NCI-H524 (cell line): ENCODE measurements at places on chromosomes 13 and 19.

DNA sequence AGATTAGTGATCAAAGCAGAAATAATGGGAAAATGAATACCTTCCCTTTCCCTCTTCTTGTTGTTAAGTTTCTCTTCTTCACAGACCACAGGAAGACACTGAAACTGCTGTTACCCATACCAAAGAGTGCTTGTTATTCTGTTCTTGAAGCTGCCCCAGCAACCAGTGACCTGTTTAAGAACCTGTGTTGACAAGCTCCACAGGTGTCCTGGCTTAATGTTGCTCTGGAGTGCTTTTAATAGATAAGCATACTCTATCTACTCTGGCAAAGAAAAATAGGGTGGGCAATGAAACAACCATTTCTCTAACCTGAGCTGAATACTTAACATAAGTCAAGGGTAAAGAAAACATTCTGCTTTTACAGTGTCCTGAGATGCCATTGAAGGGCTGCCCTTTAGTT lies 506.7 kb upstream of the GPC6 start:
- no peak for DNase-seq

DNA sequence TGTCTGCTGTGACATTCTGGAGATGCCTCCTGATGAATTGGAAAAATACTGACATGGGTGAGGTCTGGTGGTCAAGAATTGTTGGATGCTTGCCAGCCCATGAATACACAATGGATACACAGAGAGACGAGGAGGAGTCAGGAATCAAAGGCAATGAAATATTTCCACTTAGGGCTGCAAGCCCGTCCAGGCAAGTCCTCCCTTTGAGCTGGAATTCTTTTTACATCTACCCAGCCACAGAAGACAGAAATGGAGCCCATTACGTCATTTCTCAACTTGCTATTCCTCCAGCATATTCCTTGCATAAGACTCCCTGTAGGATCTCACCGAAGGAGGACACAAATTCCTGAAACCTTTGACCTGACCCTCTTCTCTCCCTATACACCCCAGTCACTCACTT lies 15.7 kb upstream of the IGFL4 start:
- no peak for DNase-seq

GRCh38 chr19:47272448-47273312 lies 2.0 kb upstream of the INAFM1 start:
- peak; percentile 47 for DNase-seq

DNA sequence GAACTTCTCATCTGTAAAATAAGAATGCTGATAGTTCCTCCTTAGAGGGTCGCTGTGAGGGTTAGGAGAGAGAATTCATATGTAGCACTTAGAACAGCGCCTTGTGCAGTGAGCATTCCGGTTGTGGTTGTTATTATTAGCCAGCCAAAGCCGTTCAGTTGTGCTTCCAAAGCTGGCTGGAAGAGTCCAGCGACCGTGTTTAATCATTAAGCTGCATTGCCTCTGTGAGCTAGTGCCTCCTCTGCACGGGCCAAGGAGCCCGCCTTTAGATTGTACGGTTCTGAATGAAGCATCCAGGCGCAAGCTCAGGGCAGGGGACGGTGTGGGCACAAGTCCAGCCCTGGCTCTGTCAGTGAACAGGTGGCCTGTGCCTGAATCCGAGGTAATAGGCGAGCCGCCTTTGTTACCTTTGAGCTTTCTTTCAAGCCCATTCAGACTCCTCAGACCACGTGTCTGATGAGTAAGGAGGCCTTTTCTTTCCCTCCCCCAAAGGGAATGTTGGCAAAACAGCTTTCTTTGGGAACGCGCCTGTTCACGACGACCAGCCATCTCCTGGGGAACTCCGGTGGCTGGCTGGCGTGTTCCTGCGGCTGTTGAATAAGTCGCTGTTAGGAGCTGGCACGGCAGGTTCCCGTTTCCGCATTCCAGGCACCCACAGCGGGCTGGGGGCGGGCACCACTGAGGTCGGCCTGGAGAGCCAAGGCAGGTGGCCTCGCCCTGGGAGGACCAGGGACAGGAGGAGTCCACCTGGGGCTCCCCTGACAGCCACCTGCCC lies 25.1 kb downstream of the SIPA1L3 start:
- peak; percentile 51 for DNase-seq

GRCh38 chr13:33034882-33035520 lies 18.8 kb downstream of the KL start:
- no peak for DNase-seq

- DNase-seq: no peak
Observed at GRCh38 chr19:16327911-16328823, 3.5 kb downstream of the KLF2 start.

DNA sequence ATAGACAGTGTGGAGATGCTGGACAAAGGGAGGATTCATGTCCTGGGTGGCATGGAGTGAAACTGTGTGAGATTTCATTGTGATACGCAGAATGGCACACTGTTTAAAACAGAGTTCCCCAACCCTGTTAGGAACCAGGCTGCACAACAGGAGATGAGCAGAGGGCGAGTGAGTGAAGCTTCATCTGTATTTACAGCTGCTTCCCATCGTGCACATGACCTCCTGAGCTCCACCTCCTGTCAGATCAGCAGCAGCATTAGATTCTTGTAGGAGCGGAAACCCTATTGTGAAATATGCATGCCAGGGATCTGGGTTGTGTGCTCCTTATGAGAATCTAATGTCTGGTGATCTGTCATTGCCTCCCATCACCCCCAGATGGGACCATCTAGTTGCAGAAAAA lies 72.5 kb downstream of the RAP2A start:
- DNase-seq: no peak

DNA sequence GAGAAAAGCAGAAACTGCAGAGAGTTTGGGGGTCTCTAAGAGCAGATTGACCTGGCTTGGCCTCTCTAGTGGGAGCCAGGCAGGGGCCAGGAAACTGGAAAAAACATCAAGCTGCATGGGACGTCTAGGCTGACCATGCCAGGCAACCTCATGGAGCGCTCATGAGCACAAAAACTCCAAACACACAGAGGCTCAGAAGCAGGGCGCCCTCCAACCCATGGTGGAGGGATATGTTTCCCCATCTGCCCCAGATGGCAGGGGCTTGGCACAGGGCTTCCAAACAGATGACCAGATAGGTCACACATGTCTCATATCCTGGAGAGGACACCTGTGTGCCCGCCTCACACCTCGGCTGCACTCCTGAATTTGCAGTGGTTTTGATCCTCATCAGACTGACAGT lies 879.0 kb downstream of the UQCRFS1 start:
- DNase-seq: no peak

DNA sequence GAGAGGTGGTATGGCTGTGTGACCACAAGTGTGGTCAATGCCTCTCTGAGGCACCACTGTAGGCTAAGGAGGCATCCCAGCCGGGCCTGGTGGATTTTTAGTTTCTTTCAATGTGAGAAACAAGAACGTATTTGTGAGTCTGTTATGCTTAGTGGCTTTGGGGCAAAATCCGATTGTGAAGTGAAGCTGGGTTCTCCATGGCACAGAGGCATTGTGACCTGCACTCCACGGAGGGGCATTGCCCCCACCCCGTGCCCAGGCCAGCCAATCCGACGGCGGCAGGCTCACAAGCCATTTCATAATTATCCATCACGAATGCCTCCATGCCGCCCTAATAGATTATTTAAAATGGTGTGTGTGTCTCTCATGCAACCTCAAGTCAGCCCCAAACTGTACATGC lies 151.6 kb downstream of the ZNF536 start:
- no peak for DNase-seq

DNA sequence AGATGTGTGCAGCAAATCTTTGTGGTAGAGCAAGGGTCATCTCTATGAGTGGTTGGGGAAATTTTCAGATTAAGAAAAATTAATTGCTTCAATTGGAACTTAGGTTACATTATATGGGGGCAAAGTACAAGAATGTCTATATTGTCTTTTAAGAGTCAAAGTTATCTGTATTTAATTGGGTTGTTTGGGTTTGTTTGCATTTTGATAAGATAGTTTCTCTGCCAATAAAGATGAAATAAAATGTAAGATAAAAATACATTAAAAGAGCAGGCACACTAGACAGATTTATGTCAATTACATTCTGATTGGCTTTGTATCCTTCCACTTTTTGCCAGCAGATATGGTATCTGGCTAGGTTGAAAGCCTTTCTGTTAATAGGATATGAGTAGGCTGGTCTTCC lies 317.2 kb downstream of the OXGR1 start:
- no peak for DNase-seq

DNA sequence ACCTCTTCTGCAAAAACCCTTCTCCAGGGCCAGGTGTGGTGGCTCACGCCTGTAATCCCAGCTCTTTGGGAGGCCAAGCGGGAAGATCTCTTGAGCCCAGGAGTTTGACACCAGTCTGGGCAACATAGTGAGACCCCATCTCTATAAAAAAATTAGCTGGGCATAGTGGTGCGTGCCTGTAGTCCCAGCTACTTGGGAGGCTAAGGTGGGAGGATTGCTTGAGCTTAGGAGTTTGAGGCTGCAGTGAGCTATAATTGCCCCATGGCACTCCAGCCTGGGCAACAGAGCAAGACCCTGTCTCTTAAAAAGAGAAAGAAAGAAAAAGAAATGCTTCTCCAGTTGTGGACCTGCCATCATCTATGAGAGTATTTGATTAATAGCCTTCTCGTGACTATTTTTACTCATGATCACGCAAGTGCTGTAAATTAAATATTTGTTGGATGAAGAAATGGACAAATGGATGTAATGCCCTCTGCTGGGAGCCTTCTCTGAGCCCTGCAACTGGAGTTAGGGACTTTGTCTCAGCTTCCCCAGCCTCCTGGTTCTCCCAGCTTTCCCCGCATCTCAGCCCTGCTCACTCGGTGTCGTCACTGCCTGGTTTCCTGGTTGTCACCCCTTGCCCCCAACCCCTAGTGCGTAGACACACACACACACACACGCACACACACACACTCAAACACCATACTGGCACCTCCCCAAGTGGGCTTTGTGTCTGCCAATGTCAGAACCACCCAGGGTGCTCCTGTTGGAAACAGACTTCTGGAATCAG lies 12.2 kb downstream of the WIZ start:
- DNase-seq: no peak

- no peak for DNase-seq
Observed at GRCh38 chr13:45846681-45847080, 4.9 kb downstream of the SIAH3 start.

- DNase-seq: no peak
Observed at GRCh38 chr13:106520251-106521054, 15.0 kb downstream of the EFNB2 start.

DNA sequence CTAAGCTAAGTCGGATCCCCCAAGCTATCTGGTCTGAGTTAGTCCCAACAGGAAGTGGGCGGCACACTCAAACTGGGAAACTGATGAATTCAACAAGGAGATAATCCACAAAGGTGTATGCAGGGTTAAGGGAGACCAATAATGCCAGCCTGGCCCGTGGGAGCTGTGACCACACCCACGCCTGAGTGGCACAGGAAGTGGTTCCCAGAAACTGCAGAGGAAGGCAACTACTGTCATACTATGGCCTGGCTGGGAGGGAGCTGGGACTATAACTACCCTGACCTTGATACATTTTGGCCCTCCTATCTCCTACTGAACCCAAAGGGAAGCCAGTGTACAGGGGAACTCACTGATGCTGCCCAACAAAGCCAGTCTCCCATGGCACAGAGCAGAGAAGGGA lies 85.5 kb upstream of the TDRD3 start:
- no peak for DNase-seq

DNA sequence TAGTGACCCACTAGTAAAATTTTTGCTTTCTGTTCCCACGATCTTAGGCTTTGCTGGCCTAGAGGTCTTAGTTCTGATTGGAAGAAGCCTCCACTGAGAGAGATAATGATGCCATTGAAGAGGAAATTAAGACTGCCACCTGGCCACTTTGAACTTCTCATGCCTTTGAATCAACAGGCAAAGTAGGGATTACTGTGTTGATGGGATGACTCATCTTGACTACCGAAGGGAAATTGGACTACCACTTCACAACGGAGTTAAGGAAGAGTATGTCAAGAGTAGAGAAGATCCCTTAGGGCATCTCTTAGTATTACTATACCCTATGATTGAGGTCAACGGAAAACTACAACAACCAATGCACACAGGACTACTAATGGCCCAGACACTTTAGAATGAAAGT lies 12.7 kb upstream of the FREM2 start:
- peak; percentile 54 for DNase-seq

- DNase-seq: no peak
Observed at GRCh38 chr19:48958006-48958405, 3.3 kb downstream of the BAX start.

- DNase-seq: peak; percentile 99
Observed at GRCh38 chr19:48368936-48369335, 4.8 kb downstream of the SYNGR4 start.

- DNase-seq: no peak
Observed at GRCh38 chr13:72181661-72182060, 314.7 kb upstream of the DACH1 start.

GRCh38 chr13:80338781-80339562 lies 2.0 kb downstream of the SPRY2 start:
- peak; percentile 37 for DNase-seq

GRCh38 chr13:94272038-94272437 lies 207.4 kb downstream of the DCT start:
- DNase-seq: no peak

- no peak for DNase-seq
Observed at GRCh38 chr13:98470920-98471319, 106.0 kb downstream of the STK24 start.

DNA sequence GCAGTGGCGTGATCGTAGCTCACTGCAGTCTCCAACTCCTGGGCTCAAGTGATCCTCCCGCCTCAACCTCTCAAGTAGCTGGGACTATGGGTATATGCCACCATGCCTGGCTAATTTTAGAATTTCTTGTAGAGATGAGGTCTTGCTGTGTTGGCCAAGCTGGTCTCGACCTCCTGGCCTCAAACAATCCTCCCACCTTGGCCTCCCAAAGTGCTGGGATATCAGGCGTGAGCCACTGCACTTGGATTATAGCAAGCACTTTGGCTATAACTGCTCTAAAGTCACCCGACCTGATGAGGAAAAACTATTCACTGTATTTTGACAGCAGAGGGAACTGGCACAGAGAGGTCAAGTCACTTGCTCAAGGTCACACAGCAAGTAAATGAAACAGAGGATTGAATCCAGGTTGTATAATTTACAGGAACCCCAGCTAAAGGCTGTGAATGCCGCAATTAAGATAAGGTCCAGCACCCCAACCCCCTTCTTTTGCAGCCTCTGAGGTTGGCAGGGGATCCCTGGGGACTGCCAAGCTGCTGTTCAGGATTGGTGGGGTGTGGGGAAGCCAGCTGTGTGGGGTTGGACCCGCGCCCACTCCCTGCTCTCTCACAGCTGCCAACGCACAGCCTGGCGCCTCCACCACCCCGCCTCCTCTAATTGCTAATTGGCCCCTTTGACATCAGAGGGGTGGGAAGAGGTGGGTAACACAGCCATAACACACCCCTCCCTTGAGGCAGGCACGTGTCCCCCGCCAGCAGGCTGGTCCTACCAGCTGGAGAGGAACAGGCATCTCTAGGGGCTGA lies 6.0 kb downstream of the TMIGD2 start:
- peak; percentile 98 for DNase-seq

- DNase-seq: no peak
Observed at GRCh38 chr13:90919153-90919552, 428.3 kb upstream of the MIR17HG start.

GRCh38 chr13:40060296-40061007 lies 405.0 kb downstream of the COG6 start:
- peak; percentile 69 for DNase-seq
